Glutamatergic neuron (in vitro differentiated cells): ENCODE measurements at places on chromosomes 1 and 21. TPM values are rescaled to one million over a fixed set of nuclear protein-coding genes. Genes with fewer than 3 reads are reported as not detected.

CHIA gene
- total RNA-seq = not detected

CCDC185 gene
- total RNA-seq = not detected

CHI3L1 gene
- total RNA-seq = not detected

RGS8 gene
- 3.5 TPM for total RNA-seq

LHX8 gene
- total RNA-seq = not detected

KRTAP10-8 gene
- not detected for total RNA-seq

UQCRHL gene
- total RNA-seq = 2.0 TPM

PRR9 gene
- not detected for total RNA-seq

KPRP gene
- not detected for total RNA-seq

CFHR4 gene
- total RNA-seq = not detected

HSPA6 gene
- not detected for total RNA-seq

OR2L5 gene
- total RNA-seq = 0.22 TPM

- DNase-seq = no peak
These were observed 225.9 kb downstream of the SMYD3 start for GRCh38 chr1:246281195-246281594.

GRCh38 chr1:111274653-111275052 is 16.0 kb upstream of the CHIA start:
- DNase-seq = no peak

GRCh38 chr1:201954263-201955008 is 867 bp upstream of the TIMM17A start:
- no peak for DNase-seq

- DNase-seq = no peak
These were observed 8.9 kb downstream of the LYST start for GRCh38 chr1:235857756-235858155.

DNA sequence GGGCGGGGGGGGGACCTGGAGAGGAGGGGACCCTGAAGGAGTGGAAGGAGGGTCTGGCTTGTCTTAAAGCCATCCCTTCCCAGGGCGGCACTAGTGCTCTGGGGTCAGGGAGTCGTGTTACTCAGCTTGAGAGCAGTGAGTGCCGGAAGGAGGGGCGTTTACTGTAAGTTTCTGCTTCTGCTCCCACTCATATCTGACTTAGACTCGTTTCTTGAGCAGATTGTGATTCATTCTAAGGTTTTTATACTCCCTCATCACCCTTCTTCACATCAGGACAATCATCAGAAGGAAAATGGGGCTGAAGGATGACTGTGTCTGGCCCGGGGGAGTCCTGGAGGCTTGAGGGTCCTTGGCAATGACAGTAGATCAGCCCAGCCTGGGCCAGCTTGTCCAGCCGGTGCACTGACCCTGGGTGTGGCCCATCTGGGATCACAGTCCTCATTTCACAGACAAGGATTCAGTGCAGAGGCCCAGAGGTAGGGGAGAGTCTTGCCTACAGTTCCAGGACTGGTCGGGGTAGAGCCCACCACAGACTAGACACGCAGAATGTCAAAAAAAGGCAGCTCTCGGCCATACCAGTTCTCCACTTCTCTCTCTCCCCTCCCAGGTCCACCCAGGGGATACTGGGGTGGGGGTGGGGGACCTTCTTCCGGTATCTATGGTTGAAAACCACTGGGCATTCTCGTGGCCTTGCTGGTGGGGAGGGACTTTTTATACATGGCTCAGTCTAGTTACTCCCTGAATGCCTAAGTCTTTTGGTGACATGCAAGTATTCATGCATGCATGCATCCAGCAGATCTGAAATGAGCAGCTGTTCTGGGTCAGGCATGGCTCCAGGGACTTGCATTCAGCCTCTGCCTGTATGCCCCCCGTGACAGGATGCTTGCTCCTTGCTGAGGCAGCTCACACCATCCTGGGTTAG is 5.1 kb downstream of the TNFRSF8 start:
- DNase-seq = no peak

DNA sequence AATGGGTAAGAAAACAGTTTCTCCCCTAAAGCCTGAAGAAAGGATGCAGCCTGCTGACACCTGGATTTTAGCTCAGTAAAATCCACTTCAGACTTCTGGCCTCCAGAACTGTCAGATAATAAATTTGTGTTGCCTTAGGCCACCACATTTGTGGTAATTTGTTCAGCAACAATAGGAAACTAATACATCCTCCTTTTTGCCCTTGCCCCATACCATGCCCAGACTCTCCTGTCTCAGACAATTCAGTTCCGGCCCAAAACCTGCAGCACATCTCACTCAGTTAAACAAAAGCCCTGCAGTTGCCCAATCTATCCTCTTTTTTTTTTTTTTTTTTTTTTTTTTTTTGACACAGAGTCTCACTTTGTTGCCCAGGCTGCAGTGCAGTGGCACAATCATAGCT is 25.8 kb downstream of the SMIM12 start:
- no peak for DNase-seq

DNA sequence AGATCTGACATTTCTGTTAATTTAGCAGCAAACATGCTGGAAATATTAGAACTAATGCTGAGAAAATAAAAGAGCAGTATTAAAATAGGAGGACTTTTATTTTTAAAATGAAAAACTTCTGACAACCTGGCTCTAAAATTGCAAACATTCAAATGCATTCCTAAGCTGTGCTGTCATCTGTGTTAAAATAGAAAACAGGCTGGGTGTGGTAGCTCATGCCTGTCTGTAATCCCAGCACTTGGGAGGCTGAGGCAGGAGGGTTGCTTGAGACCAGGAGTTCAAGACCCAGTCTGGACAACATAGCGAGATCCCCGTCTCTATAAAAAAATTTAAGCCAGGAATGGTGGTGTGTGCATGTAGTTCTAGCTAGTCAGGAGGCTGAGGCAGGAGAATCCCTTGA is 44.6 kb downstream of the MIGA1 start:
- DNase-seq = no peak

GRCh38 chr1:241605146-241605805 is 34.9 kb downstream of the CHML start:
- DNase-seq = no peak

DNA sequence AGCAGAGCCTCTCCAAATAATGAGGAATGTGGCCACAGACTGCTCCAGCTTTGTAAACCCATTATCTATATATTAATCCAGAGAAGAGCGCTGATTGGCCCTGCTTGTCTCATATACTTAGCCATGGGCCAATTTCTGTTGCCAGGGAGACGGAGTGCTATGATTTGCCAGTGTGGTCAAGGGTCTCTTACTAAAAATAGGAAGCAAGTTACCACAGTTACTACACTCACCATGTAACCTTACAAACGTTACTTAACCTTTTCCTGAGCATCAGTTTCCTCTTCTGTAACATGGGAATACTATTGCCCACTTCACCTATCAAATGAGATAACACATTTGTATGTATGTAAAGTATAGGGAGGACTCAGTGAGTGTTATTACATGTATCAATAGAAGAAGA is 7.7 kb upstream of the S100A2 start:
- no peak for DNase-seq

DNA sequence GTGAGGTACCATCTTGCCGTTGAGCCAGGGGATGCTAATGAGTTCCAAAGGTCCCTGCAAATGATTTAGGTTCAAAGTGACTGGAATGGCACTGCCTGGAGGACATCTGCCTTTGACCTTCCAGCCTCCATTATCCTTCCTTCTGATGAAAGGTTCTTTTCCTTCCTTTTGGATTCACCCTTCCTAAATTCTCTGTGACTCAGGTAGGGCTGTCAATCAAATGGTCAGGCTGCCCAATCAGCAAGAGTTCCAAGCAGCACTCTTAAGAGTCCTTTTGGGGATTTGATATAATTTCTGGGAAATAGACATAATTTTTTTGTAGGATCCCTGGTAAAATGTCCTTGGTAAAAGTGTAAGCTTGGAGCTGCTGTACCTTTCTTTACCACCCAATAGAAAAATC is 58.8 kb upstream of the LMO4 start:
- no peak for DNase-seq

DNA sequence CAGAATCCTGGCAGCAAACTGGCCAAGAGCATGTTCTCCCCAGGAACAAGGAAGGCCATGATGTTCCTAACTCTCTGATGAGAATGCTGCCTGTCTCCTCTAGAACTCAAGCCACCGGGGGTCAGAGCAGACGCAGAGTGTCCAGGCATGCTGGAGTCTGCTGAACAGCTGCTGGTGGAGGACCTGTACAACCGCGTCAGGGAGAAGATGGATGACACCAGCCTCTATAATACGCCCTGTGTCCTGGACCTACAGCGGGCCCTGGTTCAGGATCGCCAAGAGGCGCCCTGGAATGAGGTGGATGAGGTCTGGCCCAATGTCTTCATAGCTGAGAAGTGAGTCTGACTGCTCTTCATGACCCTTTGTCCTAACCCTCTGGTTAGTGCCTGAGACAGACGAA is 23.4 kb downstream of the STYXL2 start:
- DNase-seq = no peak

GRCh38 chr1:91805311-91805801 is 80.6 kb downstream of the TGFBR3 start:
- DNase-seq = no peak

GRCh38 chr21:42107177-42107880 is 36.2 kb downstream of the UMODL1 start:
- DNase-seq = no peak

DNA sequence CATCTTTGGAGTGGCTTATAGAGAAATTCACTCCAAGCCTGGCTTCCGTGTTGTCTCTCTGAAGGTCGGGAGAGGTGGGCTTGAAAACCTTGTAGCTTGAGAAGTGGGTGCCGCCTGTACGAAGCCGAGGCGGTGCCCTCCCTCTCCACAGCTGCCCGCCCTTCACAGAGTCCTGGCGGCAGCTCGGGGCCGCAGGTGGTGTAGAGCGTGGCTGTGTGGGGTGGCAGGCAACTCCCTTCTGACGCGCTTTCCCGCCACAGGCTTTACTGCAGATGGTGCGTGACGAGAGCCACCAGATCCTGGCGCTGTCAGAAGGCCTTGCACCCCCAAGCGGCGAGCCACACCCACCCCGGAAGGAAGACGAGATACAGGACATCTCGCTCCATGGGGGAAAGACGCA is 33.1 kb upstream of the DIP2A start:
- DNase-seq = no peak

GRCh38 chr1:38269923-38270848 is 223.6 kb upstream of the POU3F1 start:
- no peak for DNase-seq

GRCh38 chr21:38470755-38471154 is 27.5 kb downstream of the ERG start:
- no peak for DNase-seq

- no peak for DNase-seq
These were observed 106.7 kb upstream of the CDC42BPA start for GRCh38 chr1:227424953-227425352.
